ENCODE measurements at places on chromosomes 4 and X.

GRCh38 chr4:3269991-3270611 is 21.1 kb downstream of the MSANTD1 start:
- peak; percentile 60 for DNase-seq

GRCh38 chrX:12076046-12076445 is 62.2 kb upstream of the FRMPD4 start:
- no peak for DNase-seq

GRCh38 chr4:148093065-148093464 is 349.1 kb downstream of the NR3C2 start:
- DNase-seq = no peak

GRCh38 chr4:47209833-47210232 is 178.5 kb downstream of the GABRB1 start:
- no peak for DNase-seq

DNA sequence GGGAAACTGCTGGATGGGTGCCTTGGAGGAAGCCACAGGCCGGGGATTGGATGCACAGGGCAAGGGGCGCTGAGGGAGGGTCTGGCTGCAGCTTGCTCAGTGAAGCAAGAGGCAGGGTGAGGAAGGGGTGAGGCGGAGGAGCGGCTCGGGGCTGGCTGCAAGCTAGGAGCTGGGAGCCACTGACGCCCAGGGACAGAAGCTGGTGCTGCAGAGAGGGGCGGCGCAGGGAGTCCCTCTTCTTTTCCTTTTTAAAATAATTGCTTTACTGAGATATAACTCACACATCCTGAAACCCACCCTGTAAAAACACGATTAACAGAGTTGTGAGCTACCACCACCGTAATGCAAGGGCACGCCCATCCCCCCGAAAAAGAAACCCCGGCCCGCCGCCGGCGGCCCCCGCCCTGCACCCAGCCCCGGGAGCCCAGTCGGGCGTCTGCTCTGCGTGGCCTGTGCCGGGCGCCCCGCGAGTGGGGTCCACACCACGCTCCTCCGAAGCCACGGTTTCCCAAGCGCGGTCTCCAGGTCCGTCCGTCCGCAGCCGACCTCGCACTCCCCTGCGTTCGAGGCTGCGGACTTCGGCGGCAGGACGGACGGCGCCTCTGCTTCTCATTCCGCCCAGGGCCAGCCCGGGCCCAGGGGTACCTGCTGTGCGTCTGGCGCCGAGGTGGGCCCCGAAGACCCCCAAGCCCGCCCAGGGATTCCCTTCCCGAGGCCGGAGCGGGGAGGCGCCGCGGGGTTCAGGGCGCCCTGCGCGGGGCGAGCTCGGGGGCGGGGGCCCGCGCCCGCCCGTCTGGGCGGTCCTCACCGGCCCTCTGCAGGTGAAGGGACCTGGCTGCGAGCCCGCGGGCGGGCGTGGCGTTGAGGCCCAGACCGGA is 866 bp upstream of the UVSSA start:
- peak; percentile 78 for DNase-seq

DNA sequence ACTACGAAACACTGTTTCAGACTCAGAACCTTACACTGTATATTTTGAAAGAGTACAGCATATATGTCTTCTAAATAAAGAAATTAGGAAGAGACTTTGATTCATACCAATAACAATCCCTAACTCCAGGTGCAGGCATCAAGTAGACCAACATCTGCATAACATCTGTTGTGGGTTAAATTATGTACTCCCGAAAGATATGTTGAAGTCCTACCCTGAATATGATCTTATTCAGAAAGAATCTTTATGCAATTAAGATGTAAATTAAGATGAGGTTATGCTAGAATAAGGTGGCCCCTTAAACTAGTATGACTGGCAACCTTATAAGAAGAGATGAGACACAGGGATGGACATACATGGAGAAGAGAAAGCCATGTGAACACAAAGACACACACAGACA is 117.9 kb downstream of the INPP4B start:
- DNase-seq = no peak

DNA sequence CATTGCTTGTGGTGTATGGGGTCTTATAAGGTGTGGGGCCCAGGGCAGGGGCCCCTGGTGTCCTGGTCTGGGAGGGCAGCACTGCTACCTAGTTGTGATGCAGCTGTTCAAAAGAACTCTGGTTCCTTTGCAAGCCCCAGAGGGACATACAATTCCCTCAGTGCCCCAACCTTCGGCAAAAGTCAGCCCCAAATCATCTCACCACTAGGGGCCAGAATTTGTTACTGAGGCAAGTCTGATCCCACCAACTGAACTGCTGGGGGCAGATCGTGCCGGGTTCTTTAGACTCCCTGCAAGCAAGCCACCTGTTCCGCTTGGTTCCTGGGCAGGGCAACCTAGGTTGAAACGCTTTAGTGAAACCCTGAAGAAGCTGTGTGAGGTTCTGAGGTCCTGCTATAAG is 180.1 kb upstream of the S100G start:
- DNase-seq = no peak

DNA sequence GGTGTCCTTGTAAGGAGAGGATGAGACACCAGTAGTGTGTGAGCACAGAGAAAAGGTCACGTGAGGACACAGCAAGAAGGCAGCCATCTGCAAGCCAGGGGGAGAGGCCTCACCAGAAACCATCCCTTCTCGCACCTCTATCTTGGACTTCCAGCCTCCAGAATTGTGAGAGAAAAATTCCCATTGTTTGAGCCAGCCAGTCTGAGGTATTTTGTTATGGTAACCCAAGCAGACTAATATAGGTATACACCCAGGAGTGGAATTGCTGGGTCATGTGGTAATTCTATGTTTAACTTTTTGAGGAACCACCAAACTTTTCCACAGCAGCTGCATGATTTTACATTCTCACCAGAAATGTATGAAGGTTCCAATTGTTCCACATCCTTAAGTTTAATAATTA is 25.6 kb downstream of the ZDHHC9 start:
- no peak for DNase-seq

DNA sequence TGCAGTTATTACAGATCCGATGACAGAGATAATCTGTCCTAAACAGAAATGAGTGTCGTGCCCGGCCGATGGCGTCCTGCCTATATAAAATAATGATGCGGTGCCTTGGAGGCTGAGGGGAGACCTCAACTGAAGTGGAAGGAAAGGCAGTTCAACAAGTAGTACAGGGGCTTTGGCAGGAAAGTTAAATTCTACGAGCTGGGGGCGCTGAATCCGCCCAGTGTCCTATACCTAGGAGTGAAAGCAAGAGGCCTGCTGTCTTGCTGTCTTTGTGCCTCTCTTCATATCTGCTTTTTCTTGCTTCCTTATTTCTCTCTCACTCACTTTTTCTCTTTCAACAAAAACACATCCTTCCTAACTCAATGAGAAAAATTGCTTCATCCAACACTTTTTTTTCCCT is 82.2 kb upstream of the PRPS2 start:
- DNase-seq = no peak

- DNase-seq = no peak
Measured at GRCh38 chr4:80685214-80685613, 345.3 kb upstream of the BMP3 start.

GRCh38 chr4:76892001-76892400 is 5.9 kb downstream of the SOWAHB start:
- DNase-seq = no peak
